Activated CD8-positive, alpha-beta memory T cell treated with anti-CD3 and anti-CD28 coated beads for 1 hour (primary cell): ENCODE measurements at places on chromosomes 12 and 14.

- DNase-seq: no peak
These were observed 391.6 kb downstream of the ZFP36L1 start for GRCh38 chr14:68401317-68401716.

DNA sequence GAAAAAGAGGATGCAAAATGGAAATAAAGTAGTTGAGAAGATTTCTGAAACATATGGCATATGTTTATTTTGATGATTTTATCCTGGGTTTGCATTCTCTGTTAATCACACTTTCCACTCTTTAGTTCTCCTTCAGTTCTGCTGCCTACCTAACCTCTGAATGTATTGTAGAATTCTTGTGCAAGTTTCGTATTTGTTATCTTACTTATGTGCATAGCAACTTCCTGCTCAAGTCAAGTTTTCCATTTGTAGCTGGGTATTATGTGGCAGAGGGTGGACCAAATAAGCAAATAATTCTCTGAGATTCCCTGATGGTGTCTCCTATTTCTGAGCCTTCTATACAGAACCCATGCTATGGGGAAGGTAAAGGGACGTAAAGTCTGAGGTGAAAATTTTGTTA lies 381.6 kb downstream of the FOXG1 start:
- no peak for DNase-seq

GRCh38 chr12:57548013-57548315 lies 972 bp upstream of the DCTN2 start:
- DNase-seq: no peak

GRCh38 chr12:91311081-91311480 lies 128.5 kb upstream of the DCN start:
- DNase-seq: no peak

GRCh38 chr12:59803735-59804134 lies 207.9 kb downstream of the SLC16A7 start:
- DNase-seq: no peak

GRCh38 chr12:131340616-131341210 lies 370.2 kb upstream of the SFSWAP start:
- no peak for DNase-seq

- DNase-seq: no peak
These were observed 35.4 kb upstream of the RNASE3 start for GRCh38 chr14:20855652-20856291.

DNA sequence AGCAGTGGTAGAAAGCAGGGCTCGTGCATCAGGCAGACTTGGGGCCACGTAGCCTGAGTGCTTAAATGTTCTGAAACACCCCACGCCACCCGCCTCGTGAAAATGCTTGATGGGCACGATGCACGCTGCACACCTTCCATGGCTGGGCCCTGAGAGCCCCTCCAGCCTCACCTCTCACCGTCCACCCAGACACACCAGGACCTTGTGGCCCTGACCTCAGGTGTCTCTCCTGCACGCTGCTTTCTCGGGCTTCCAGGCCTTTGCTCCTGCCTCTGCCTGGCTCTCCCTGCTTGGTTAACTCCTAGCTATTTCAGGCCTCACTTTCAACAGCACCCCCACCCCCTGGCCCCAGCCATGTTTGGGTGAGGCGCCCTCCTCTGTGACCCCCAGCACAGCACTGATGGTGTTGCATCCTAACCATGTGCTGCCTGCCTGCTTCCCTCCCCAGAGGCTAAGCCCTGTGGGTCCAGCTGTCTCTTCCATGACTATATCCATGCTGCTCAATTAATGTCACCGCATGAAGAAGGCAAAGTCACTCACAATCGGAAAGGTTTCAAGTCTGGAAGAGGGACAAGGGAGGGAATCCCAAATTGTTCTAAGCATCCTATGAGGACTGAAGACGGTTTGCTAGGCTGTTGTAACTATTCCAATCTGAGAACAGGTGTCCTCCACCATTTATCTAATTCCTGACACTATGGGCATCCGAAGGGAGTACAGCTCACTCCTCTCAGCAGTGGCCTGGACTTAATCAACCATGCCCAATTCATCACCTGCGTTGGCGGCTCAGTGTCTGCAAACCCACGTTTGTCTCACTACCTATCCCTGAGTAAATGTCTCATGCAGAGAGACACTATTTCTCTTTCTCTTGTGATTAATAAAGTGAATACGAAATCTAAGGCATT lies 82.2 kb downstream of the CCDC88C start:
- no peak for DNase-seq

- no peak for DNase-seq
These were observed 261.6 kb upstream of the FAR2 start for GRCh38 chr12:28887461-28887990.

DNA sequence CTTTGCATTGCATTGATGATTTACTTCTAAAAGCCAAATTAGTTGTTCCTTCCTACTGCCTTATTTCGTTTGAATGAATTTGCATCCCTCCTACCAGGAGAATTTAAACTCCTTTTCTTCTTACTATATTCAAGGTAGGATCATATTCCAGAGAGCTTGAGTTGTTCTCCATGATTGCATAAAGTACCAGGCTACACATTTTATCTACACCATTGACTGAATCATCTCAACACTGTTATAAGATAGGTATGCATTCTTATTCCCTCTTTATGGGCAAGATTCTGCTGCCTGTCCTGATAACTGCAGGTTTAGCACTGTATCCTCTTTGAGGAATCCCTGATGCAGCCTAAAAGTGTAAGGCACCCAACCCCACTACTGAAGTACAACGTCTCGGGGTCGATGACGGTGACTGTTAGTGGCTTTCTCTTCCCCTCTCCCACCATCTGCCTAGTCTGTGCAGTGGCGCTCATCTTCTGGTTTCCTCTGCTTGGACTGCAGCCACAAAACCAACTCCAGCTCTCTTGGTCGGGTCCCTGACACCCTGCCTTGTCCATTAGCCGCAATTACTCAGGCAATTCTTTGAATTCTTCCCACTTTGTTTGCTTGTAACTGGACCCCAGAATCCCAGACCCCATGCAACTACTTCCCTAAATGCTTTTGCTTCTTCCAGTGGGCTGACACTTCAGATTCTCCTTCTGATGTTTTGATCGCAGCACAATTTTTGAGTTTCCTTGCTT lies 44.4 kb upstream of the STXBP6 start:
- no peak for DNase-seq

- no peak for DNase-seq
These were observed 59.9 kb upstream of the CCDC60 start for GRCh38 chr12:119274636-119275065.
